ENCODE measurements at places on chromosomes 3 and 15. TPM values are rescaled to one million over a fixed set of nuclear protein-coding genes. Genes with fewer than 3 reads are reported as not detected.

GOLGA6L22 gene
- total RNA-seq = not detected

FETUB gene
- total RNA-seq = not detected

GRCh38 chr3:180378496-180378895, 223.5 kb upstream of the TTC14 start:
- DNase-seq = no peak

DNA sequence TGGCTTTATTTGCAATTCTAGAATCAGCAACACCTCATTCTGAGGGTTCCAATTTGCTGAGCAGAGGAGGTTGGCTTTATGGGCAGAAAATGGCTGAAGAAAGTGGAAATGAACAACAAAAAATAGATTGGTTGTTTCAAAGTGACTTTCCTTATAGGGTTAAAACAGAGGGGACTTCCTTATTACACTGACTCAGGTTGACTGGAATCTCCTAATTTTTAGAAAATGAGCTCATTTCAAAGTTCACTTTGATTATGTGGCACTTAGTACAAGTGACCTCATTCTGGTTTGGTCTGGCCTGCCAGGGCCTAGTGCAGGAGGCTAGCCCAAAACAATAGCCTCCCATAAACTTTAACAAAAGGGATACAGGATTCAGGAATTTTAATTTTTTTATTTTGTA, 41.4 kb downstream of the NFKBIZ start:
- DNase-seq = no peak

GRCh38 chr3:178597371-178597770, 61.1 kb downstream of the KCNMB2 start:
- no peak for DNase-seq

CCDC39 gene
- not detected for total RNA-seq

DNA sequence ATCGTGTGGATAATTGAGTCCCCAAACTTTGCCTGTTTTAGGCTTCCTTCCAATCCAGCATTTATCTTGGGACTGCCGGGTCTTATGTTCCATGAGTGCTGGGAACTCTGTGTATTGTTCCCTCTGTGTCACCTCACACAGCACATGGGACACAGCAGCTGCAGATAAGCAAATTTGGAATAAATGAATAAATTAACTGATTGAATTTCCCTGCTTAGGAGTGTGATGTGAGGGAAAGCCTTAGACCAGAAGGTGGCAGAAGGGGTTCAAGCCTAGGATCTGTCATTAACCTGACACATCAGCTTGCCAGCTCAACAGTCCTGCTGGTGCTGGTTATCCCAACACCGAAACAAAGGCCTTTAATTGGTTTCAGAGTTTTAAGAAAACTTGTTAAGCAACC, 114.3 kb downstream of the OXSM start:
- no peak for DNase-seq

GRCh38 chr15:26103002-26103404, 239.9 kb upstream of the ATP10A start:
- no peak for DNase-seq

PLA2G4E gene
- total RNA-seq = 0.08 TPM

CHD2 gene
- 59.5 TPM for total RNA-seq

CSPG4 gene
- 21.3 TPM for total RNA-seq

DNA sequence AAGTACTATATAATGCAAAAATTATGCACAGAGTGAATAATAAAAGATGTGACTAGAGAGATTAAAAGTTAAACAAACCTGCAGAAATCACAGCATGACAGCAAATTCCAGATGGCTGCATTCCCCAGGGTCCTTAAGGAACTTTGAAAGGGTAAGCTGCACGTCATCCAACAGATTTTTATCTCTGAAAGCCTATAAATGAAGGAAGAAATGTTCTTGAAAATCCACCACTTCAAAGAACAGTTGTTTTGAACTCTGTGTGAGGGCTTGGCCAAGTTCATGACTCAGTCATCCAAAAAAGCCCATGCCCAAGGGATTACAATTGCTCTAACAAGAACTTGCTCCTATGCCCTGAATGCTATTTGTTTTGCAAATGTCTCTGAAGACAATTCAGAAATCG, 603.6 kb downstream of the PLOD2 start:
- DNase-seq = no peak

- peak; percentile 46 for DNase-seq
These were observed 95.4 kb downstream of the PCSK6 start for GRCh38 chr15:101394056-101394630.

- no peak for DNase-seq
These were observed 55.8 kb downstream of the POLR2M start for GRCh38 chr15:57762302-57762701.

PLA2G4F gene
- 0.48 TPM for total RNA-seq

GRCh38 chr3:188929137-188929536, 242.6 kb upstream of the TPRG1 start:
- DNase-seq = no peak

GRCh38 chr3:165347526-165347925, 151.3 kb upstream of the SLITRK3 start:
- no peak for DNase-seq

- no peak for DNase-seq
These were observed 13.3 kb downstream of the MYD88 start for GRCh38 chr3:38151667-38152265.

DNA sequence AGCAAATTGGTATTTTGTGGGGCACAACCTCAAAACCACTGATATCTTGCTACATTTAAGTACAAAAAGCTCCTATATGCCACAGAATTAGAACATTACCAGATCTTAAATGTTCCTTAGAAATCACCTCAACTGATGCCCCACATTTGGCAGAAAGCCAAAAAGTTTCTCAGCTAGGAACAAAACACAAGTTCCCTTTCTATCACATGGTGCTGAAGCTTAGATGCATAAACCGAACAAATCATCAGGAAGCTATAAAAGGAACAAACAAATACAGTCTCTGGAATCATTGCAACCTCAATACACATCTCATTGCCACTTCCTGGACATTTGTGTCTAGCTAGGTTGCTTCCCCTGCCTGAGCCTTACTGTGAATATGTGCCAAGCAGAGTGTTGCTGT, 492.6 kb downstream of the LPP start:
- DNase-seq = no peak

DNA sequence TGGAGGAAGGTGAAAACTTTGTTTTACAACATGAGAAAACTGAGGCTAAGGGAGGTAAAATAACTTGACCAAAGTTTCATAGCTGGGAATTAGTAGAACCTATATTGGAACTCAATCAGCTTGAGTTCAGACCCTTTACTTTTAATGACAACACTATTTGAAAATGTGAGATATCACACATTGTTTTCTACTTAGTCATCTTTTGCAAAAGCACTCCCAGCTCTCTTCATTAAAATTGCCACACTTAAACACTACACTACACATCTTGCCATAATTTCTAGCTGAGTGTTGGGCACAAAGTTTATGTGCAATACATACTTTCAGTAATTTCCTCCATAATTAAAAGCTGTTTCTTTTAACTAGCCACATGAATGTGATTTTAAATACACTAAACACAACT, 230.4 kb upstream of the DCBLD2 start:
- no peak for DNase-seq

DNA sequence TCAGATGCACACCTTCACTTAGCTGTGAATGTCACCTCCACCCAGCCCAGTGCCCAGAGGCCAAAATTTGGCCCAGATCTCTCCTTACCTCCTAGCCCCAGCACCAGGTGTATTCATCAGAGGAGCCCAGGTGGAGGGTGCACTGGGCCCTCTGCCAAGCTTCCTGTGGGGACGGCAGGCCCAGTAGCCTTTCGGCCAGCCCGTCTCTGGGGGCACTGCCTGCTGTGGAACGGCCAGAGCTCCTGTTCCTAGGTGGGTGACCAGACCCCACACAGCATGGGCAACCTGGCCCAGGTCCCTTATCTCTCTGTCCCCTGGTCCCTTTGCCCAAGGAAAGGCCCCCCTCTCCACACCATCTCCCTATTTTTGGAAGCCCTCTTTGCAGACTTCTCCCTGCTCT, 67.8 kb downstream of the AAGAB start:
- DNase-seq = peak; percentile 74

DNA sequence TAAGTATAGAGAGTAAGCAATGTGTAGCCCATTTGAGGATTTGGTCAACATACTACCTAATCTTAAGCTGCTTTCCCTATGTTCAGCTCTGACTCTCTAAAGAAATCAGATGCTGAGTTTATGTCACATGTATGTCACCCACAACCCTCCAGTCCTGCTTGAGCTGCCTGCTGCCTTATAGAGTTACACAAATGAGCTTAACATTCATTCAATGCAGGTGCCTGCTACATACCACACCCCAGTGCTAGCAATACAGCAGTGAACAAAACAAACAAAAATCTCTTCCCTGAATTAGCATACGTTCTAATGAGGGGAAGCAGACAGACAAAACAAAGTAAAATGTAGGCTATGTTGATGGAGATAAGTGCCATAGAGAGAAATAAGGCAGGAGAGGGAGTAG, 93.0 kb downstream of the HHLA2 start:
- DNase-seq = no peak

SERINC4 gene
- 0.43 TPM for total RNA-seq

DNA sequence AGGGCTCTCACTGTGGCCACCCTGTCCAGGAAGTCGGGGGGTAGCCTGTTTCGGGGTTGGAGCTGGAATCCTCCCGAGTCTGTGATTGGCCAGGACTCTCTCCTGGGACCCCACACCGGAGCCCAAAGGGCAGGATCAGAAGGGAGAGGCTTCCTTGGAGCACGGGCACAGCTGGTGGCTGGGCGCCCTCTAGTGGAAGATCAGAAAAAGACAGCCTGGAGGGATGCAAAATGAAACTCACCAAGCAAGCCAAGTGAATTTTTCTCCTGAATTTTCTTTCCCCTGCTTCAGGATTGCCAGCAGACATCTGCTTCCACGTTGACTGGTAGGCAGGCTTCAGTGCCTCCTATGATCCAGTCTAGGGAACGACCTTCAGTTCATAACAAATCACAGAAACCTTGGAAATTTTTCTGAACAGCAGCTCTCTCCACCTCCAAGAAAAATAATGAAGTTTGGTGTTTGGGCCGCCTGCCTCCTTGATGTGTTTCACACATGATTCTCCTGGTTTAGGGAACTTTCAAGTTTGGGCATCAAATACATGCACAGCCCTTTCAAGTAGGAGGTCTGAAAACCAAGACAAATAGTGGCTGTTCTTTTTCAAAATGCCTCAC, 224.6 kb downstream of the VPS13C start:
- no peak for DNase-seq

COL6A5 gene
- not detected for total RNA-seq

DNA sequence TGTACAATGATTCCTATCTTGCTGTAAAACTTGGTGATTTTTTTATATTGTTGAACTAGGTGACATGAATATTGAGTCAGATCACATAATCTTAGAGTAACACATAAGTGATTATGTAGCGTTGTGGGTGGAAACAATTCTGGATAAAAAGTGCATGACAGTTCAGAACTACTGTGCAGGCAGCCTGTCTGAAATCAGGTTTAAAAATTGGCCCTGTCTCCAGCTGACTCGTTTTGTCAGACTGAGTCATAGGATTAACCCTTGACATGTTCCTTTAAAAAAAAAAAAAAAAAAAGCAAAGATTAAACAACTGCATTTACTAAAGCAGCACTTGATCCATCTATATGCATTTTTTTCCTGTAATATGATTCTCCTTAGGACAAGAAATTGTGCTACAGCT, 160.0 kb upstream of the CGNL1 start:
- no peak for DNase-seq

GRCh38 chr3:119657887-119658702, 2.3 kb downstream of the POPDC2 start:
- no peak for DNase-seq

- no peak for DNase-seq
These were observed 33.9 kb downstream of the RAB27A start for GRCh38 chr15:55255714-55256113.

- no peak for DNase-seq
These were observed 88.7 kb downstream of the TFG start for GRCh38 chr3:100798012-100798411.

GRCh38 chr3:100023595-100023994, 90.7 kb downstream of the FILIP1L start:
- no peak for DNase-seq

SST gene
- total RNA-seq = not detected

SNTN gene
- total RNA-seq = not detected

PAQR5 gene
- 0.16 TPM for total RNA-seq

DNA sequence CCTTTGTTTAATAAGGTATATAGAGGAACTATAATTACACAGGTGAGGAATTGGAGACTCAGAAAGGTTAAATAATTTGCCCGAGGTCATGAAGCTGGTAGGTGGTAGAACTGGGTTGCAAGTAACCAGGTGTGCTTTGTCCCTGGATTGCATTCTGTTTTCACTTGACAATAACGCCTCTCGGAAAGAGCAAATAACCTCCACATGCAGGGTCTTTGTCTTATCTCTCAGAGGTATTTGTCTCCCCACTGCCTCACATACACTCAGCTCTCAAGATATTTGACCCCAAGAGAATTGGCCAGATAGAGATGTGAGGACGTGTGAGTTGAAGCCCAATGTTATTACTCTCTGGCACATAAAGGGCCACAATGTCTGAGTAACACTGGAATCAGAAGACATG, 320.9 kb upstream of the ONECUT1 start:
- DNase-seq = no peak

- DNase-seq = no peak
These were observed 289.3 kb downstream of the CLSTN2 start for GRCh38 chr3:140224307-140224706.

DNA sequence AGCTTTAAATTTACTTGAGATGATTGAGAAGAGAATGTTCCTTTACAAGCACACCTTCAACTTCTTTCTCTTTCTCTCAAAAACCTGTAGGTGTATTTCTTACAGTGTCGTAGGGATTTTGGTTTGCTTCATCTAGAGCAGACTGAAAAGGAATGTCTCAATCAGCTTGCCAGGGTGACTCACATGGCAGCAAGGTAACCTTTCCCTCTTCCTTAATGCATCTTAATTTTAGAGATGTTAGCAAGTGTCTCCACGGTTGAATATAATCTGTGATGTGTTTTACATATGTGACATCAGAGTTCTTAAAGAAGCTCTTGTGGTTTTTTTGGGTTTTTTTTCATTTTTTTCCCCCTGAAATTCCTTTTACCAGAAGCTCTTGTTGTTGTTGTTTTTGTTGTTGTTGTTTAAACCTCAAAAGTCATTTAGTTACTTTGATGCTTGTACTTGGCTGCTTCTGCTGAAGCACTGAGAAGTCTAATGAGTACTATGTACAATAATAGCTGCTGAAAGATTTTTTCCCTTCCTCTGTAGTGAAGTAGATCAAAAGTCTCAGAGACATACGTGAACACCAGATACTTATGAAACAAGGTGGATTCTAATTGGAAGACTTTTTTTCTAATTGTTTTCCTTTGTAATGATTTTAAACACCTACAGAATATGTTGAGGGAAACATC, 83.1 kb downstream of the RETNLB start:
- DNase-seq = no peak

DNA sequence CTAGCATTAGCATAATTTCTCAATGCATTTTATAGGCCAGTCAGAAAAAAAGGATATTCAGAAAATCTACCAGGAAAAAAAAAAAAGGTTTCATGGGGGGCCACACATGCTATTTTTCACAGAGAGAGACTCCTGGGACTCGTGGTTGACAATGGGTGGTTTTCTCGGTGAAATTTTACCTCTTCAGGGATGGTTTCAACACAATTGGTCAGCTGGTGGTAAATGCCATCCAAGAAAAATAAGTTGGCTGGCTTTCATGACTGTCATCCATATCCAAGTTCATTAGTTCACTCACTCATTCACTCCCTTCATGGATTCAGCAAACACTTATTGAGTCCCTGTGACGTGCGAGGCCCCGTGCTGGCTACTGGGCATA, 217.3 kb downstream of the SHQ1 start:
- no peak for DNase-seq

GOLGA8H gene
- 1.7 TPM for total RNA-seq

- no peak for DNase-seq
These were observed 1462.3 kb upstream of the CADM2 start for GRCh38 chr3:83496462-83496861.
